ENCODE measurements at places on chromosomes 16 and 17.

DNA sequence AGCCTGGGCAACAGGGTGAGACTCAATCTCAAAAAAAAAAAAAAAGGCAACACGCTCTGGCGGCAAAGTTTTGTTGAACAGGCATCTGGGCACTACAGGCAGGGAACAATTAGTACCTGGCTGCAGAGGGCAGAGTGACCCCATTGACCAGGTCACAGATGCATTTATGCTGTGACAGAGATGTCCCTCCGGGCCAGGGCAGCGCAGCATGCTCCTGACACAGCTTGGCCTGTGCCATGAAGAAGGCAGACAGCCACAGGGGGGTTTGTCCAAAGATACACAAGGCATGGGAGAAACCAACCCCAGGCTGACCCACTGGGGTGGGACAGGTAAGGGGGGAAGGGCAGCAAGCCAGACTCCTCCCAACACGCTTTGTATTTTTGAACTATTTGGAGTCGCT is 7.7 kb upstream of the SRRM2 start:
- no peak for DNase-seq

DNA sequence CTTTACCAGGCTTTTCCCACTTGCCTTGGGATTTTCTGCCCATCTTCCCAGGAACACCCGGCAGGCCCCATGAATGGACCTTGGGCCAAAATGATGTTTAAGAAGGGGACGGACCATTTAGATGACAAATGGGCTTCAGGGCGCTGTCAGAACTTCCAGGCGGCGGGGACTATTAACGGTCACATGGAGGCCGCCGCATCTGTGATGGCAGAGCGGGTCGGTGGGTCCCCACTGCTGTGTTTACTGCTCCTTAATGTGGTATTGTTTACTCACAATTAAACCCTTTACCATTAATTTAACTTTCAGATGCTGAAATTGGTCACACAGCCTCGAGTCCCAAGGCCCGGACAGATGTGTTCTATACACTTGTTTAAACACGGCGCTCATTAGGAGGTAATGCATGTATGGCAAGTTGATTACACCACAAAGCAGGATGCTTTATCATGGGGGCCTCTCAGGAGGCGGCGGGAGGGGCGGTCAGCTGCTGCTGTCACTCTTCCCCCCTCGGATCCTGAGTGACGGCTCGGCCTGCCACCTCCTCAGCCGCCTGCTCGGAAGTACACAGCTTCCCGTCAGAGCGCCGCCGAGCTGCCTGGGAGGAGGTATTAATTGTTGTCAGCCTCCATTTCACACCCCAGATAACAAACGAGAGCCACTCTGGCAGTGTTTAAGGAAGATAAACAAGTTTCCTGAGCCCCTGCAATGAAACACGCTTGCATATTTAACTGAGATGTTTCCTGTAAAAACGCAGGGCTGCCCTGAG is 83.9 kb upstream of the IRX3 start:
- no peak for DNase-seq

- peak; percentile 68 for DNase-seq
Measured at GRCh38 chr16:89720813-89721545, at the start of the genes VPS9D1 and ZNF276. Gene VPS9D1 (minus strand): TSS chr16:89720898. CDS start chr16:89720861, 37 bp downstream. Gene ZNF276 (plus strand): TSS chr16:89721537. CDS start chr16:89721641, 104 bp downstream.

- DNase-seq, result no peak
Measured at GRCh38 chr17:18859256-18859655, 1.3 kb downstream of the PRPSAP2 start.

- no peak for DNase-seq
Measured at GRCh38 chr16:30379158-30379783, 3.1 kb downstream of the SEPTIN1 start.

DNA sequence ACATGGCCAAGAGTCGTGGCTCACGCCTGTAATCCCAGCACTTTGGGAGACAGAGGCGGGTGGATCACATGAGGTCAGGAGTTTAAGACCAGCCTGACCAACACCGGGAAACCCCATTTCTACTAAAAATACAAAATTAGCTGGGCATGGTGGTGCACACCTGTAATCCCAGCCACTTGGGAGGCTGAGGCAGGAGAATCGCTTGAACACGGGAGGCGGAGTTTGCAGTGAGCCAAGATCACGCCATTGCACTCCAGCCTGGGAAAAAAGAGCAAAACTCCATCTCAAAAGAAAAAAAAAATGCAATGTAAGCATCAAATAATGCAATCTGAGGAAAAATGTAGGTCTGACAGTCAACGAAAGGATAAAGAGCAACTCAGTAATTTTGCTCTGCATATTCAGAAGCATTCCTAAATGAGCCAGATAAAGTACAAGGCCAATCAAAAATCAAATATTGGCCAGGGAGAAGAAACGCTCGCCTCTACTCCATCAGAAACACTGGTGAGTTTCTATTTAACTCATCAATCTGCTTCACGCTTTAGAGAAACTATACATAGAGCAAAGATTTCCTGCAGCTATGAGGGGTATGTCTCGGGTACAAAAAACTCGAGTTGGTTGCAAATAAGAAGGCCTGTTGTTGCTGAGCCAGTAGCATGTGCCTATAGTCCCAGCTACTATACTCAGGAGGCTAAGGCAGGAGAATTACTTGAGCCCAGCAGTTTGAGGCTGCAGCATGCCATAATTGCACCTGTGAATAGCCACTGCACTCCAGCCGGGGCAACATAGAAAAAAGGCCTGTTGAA is 3.7 kb downstream of the TXNDC11 start:
- no peak for DNase-seq

GRCh38 chr17:27631411-27631760 is 398 bp downstream of the LGALS9 start:
- DNase-seq, result no peak

DNA sequence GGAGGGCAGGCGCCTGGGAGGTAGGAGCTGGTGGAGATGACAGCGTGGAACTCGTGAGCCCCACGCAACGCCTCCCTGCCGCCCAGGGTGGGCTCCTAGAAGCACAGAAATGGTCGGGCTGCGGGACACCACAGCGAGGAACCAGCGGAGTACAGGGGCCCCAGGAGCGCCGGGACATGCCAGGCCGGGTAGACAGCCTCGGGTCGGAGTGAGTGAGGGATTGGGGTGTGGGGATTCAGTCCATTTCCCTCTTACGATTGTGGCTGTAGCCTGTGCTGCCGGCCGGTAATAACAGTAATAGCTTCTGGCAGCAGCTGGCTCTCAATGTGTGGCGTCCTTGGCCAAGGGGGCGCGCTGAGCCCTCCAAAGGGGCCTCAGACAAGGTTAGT is 12.2 kb upstream of the CES3 start:
- DNase-seq, result no peak

DNA sequence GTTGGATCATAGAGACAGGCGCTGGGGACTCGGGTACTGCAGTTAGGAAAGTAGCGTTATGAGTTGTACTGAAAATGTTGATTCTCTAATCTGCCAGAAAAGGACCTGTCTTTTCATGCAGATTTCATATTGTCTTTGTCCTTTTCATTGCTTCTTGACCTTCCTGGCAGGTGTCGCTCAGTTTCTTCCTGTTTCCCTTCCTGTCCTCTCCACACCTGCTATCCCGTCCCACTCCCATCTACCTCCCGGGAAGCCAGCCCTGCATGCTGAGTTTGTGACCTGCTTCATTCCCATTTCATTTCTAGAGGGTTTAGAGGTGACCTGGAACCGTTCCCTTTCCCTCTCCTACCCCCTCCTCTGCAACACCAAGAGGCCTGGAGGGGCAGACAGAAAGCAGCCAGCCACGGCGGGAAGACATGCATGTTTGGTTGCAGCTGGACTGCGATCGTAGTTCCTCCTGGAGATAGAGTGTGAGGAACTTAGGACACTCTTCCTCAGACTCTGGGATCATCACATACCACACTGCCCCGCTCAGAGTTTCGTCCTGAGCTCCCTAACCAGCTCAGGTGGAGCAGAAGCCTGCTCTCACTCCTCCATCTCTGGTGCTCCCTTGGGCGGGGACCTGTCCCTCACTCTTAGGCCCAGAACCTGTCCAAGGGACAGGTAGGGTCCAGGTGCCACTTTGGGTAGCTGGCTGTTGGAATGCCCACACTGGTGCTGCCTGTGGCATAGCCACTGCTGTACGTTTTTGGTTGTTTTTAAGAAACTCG is 23.9 kb upstream of the ARHGAP23 start:
- no peak for DNase-seq

DNA sequence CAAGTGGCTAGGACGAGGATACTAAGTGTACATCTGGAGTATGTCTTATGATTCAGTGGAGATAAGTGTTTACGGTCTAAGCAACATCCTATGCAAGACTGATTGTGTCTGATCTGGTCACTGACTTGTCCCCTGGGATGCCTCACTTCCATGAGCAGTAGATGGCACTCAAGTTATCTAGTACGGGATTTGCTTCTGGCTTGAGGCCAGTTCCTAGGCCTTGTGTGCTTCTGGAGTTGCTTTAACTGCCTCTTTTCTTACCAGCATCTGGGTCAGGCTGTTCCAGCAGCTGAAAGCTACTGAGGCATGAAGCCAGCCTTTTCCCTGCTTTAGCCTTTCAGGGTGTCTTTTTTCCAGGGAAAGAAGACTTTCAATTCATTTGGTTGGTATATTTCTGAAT is 23.0 kb downstream of the SUPT6H start:
- peak; percentile 13 for DNase-seq

DNA sequence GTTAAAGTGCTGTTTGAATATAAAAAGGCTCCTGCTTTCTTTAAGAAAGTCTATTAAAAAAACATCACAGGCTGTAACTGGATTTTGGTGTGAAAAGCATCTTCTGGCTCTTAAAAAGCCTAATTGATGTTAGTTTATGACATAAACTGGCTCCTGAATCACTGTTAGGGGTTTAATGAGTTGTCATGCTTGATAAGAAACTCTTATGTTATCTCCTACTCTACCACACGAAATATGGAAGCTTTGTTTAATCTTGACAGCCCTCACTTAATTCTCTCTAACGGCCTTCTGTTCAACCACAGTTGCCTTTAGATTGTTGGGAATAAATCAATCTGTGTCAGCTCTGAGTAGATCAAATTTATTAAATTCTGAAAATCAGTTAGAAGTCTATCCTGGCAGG is 51.5 kb downstream of the CPPED1 start:
- no peak for DNase-seq
